ENCODE measurements at places on chromosomes 6 and 20. TPM values are rescaled to one million over a fixed set of nuclear protein-coding genes. Genes with fewer than 3 reads are reported as not detected.

DNA sequence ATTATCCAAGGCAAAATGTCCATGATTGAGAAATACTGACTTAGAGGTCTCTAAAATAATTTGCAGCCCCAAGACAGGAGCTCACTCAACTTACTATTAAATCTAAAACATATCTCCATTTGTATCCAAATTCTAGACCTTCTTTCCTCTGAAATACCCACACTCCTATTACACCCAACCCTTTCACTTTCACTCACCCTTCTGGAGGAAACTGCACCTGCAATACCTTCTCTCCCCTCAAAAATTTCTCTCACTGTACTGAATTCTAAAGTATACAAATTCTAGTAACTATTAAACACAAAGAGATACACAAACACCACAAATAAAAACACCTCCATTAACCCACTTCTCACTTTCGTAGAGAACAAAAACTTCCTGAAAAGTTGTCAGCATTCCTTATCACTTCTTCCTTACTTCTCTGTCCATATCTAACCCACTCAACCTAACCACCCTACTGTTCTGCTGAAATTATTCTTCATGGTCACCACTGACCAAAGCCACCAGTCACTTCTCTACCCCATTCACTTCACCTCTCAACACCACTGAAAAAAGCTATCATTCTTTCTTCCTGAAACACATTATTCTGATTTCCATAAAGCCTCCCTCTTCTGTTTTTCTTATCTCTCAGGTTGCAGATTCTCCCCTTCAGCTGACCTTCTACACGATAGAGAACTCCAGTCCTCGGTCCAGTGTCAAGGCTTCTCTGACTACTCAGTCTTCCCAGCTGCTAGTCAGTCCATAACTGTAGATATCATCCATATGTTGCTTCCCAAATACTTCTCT is 12.0 kb downstream of the LMBRD1 start:
- no peak for DNase-seq

DNA sequence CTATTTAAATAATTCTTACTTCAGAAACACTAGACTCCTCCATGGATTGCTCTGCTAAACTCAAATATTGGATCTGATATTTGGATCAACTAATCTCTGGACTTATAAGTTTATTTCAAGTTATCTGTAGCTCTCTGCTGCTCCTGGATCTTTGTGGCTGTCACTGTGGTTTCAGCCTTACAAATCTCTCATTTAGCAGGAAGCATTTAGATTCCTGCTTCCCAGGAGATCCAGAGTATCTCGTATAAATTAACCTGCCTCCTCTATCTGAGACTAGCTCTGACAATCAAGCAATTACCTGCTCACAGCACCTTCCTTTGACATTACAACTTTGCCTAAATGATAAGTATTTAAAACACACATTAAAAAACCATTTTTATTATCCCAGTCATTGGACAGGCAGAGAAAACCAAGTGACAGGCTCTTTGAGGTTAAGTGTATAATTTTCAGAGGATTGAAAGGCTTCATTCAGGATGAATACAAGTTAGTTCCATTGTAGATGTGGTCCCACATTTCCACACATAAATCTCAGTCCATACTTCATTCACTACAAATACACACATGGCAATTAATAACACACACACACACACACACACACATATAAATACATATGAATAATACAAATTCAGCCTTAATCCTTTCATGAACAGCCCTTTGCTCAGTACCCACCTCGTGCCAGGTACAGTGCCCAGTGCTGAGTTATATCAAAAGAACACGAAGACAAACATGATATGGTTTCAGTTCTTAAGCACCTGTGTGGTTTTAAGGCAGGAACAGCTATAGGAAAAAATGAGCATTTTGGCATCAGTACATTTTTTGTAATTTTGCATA is 55.5 kb upstream of the PLCB1 start:
- DNase-seq, result no peak

GRCh38 chr20:16533502-16533901 is 39.7 kb downstream of the KIF16B start:
- DNase-seq, result no peak

- DNase-seq, result peak; percentile 37
These were observed 101.6 kb downstream of the ATXN1 start for GRCh38 chr6:16659466-16660156.

DNA sequence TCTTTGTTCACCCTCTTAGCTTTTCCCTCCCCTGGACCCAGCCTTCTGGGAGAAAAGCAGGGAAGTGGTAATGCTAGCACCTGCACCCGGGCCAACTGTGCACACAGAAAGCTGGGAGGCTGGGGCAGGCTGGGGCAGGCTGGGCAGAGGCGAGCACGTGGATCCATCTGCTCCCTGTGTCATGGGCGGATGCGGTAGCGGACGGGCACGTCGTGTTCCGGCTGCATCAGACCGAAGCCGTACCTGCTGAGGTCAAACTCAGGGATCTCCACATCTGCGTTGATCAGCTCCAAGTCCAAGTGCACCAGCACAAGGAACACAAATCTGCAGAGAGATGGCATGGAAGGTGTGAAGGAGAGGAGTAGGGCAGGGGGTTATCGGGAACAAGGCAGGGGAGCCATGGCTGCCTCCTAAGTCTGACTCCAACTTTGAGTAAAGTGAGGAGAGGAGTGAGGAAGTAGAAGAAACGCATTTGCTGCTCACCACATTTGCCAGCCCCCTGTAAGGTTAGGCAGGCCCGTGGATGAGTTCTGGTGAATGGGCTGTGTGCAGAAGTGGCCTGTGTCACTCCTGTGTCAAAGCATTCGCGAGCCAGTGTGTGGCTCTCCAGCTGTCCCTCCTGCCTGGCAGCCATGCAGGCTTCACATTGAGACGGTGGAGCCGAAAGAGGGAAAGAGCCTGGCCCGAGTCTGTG is 25.4 kb upstream of the KCNB1 start:
- DNase-seq, result no peak

DNA sequence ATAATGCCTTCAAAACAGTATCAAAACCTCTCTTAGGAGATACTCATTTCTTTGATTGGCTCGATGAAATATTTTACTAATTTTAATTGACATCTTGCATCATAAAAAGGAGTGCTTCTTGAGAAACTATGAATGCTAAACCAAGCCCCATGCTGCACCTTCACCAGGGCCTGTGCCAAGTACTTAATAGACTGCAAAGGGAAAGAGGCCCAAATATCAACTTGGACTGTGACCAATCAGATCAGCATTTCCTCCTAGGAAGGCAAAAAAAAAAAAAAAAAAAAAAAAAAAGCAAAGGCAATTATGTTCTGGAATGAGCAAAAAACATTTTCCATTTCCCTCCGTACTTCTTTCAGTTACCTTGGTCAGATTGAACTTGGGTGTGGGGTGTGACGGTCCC is 253.0 kb upstream of the SOX4 start:
- DNase-seq, result peak; percentile 46

GRCh38 chr20:56392881-56393482 is 537 bp downstream of the CSTF1 start:
- DNase-seq, result peak; percentile 25

GRCh38 chr6:4381381-4381780 is 246.0 kb upstream of the ECI2 start:
- DNase-seq, result peak; percentile 88

GRCh38 chr6:109662192-109662591 is 28.8 kb downstream of the AK9 start:
- peak; percentile 45 for DNase-seq

DNA sequence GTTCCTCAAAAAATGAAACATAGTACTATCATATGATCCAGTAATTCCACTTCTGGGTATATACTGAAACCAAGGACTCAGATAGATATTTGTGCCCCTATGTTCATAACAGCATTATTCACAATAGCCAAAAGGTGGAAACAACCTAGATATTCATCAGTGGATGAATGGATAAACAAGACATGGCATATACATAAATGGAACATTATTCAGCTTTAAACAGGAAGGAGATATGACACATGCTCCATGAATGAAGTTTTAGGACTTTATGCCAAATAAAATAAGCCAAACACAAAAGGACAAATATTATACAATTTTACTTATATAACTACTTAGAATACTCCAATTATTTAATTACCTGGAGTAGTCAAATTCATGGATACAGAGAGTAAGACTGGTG is 16.4 kb downstream of the PLCB1 start:
- peak; percentile 73 for DNase-seq

DNA sequence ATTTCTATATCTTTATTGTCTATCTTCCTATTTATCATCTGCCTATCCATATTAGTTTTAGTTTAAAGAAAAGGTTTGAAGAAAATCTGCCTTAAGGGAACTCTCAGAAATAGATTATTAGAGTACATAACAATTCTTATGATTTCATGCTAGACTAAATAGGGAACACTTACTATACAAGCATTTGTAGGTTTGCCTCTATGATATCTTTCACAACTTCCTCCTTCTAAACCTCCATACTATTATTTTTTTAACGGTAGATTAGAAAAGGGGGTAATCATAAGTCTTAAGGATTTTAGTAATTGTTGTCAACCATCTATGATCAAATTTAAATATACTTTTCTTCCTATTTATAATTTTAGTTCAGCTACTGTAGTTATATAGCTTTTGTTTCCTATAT is 11.6 kb upstream of the DSE start:
- DNase-seq, result no peak

- no peak for DNase-seq
These were observed 214.0 kb downstream of the CLIC5 start for GRCh38 chr6:45801471-45802289.

GRCh38 chr20:24682496-24682985 is 213.1 kb downstream of the SYNDIG1 start:
- no peak for DNase-seq

The SLC35D3 gene
- total RNA-seq, result not detected

The SERINC1 gene
- 207 TPM for total RNA-seq

All from dermis blood vessel endothelial cell (primary cell).